C1 segment of cervical spinal cord (tissue), 14 donors: ENCODE measurements at places on chromosomes 16 and 17.

DNA sequence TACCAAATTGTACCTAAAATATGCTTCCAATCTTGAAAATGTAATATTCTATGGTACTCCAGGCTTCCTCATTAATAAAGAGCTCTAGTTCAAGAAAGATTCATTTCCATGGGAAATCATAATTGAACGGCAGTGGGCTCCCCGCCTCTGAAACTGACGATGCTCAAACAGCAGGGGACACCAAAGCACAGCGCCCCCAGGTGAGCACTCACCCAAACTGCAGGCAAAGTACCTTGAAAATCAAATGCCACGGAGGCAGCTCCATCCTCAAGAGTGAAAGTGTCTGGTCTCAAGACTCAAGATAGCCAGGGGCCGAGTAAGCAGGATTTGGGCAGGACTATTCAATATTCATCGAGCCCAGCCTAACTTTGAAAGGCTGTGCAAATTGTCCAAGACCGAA lies 217.4 kb upstream of the TNRC6C start:
- DNase-seq: no peak

DNA sequence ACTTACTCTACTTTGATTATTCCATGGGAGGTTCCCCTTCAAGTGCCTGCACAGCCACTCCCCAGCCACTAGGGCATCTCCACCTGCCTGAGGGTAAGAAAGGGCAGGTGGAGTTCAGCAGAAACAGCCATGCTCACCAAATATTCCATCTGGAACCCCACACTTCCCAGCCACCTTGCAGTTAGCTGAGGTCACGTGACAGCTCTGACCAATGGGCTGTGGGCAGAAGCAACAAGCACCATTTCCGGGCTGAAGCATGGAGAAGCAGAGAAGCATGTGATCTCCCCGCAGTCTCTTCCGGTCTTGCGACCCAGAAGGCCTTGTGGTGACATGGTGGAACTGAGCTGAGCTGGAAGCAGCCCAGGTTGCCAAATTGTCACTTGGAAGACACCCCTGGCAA lies 108.6 kb downstream of the CCT6B start:
- DNase-seq: no peak

DNA sequence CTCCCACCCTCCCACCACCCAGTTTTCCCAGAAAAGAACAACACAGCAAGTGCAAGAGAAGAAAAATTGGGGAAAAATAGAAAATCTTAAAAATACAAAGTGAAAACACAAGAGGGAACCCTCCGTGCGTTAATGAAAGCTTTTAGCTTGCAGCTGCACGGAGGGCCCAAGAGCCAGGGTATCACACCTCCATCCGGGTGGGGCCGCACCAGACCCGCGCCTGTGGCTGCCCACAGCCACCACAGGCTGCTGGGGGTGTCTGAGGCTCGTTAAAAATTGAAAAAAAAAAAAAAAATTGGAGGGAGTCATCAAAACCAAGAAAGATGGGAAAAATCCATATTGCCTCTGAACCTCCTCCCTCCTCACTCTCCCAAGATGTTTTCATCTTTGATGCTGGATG lies 18.6 kb downstream of the ENGASE start:
- no peak for DNase-seq

DNA sequence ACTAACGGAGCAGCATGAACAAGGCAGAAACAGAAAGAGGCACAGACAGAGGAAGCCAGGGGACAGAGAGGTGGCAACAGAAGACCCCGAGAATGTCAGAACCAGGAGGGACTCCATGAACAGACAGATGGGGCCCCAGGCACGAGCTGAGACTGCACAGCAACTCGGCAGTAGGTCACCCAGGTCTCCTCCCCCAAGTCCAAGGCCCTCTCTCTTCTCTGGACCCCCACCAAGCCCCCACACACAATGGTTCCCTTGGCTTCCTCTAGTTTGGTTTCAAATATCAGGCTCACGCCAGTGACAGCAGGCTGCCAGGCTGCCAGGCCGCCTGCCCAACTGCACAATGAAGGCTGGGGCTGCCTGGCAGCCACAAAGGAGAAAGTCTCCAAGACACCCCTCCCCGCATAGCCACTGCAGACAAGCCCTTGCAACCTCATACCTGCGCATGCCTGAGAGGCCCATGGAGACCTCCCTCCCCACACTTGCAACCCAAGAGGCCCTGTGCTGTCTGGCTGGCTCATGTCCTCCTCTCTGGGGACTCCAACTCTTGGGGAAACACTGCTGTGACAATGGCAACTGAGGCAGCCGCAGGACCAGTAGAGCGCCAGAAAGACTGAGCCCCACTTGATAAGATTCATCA lies 54.8 kb downstream of the PIMREG start:
- no peak for DNase-seq

- no peak for DNase-seq
Observed at GRCh38 chr16:16881814-16882213, 502.9 kb downstream of the NPIPA7 start.

DNA sequence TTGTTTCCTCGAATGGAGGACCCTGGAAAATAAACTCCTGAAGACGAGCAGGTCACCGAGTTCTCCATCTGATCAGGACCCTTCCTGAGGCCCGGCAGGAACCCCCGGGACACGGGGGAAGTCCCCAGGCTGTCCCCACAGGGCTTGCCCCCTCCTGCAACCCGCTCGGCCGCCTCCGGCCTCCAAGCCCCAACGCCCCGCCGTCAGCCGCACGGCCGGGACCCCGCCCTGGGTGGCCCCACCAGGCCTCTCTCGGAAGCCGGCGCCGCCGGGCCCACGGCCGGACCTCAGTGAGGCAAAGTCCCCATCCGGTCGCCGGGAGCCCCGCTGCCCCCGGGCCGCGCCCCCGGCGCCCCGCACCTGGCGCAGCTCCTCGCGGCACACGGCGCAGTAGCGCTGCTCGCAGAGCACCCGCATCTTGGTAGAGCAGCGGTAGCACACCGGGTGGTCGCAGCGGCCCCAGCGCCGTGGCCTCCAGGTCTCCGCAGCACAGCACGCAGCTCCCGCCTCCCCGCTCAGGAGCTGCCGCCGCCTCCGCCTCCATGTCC lies 383 bp downstream of the ZNF598 start:
- no peak for DNase-seq

GRCh38 chr17:45997624-45998023 lies 1.4 kb upstream of the STH start:
- no peak for DNase-seq

DNA sequence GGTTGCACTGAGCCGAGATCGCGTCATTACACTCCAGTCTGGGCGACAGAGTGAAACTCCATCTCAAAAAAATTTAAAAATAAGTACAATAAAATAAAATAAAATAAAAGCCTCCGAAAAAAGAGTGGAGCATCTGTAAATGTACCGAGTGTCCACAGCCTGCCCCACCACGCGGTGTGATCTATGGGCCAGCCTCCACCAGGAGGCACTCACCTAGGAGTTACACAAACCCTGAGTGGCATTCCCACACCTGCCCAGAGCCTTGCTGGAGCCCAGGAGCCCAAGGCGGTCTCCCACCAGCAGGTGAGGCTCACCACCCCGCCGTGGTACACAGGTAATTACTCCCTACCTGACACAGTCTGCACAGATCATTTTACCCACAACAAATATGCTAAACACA lies 183.2 kb downstream of the ZNF423 start:
- DNase-seq: no peak

DNA sequence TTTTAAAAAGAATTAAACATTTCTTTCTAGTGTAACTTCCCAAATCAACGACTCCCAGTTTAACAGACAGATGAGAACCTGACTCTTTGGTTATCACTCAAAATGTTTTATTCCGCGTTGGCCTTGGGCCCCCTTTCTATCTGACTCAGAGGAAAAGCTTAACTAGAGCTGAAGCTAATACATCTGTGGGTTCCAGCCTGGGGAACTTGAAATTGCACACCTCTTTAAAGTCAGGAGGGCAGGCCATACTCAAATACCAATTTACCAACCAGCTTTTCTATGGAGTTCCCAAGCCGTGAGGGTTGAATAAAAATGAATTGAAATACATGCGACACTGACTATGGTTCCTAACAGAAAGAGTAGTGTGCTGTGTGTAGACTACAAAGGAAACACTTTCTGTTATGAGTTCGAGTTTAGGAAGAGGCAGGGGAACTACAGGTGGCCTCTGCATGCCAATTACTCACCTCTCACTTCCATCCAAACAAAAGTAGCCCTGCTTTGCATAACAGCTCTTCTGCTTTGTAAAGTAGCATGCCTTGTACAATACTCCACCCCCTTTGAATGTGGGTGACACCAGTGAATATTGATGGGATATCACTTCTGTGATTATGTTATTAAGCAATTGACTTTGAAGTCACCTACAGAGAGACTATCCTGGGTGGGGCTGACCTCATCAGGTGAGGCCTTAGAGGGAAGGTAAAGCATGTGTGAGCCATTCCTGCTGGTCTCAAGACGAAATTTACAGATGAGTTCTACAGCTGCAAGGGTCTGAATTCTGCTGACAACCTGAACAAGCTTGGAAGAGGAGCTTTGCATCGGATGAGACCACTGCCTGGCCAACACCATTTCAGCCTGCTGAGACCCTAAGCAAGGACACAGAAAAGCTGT lies 92.1 kb downstream of the WDR59 start:
- no peak for DNase-seq

DNA sequence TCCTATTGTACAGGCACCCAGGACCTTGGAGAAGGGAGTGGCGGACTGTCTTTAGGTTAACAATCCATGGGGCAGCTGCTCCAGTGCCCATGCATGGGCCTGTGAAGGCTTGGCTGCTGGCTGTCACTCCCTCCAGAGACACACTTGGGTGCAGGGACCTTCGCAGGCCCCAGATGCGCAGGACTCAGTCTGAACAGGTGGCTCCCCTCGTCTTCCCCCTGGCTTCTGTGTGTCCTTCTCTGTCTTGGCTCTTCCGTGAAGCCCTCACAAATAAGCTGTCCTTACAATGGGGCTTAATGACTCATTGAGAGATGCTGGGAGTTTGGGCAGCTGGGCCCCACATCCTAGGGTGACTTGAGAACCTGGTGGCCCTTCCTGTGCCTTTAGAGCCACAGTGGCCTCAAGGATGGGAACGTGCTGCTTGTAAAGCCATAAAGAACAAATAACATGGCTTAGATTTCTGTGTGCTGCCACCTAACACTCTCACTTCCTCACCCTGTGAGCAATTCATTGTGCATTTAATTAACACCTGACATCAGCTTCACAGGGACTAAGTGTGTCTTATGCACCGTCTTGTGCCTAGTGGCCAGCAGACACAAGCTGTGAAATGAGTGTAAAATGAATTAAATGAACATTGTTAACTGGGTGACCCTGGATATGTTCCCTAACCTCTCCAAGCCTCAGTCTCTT lies 340.7 kb downstream of the SNX29 start:
- no peak for DNase-seq

GRCh38 chr16:23365602-23366240 lies 63.6 kb downstream of the SCNN1B start:
- DNase-seq: no peak

DNA sequence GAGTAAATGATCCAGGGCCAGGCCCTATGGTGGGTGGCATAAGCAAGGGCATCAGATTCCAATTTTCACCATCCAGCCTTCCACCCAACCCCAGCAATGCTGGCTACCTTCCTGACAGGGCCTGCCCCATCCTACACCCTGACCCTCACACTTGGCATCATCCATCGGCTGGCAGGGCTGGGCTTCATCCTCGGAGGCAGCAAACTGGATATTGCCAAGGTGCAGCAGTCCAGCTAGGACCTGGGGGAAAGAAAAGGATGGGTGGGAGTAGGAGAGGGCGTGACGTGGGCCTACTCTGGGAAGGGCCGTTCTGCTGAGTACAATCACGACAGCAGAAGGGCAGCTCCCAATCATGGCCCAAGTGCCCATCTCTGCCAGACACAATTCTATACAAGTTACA lies 23.5 kb downstream of the MYO19 start:
- DNase-seq: no peak

- no peak for DNase-seq
Observed at GRCh38 chr17:65013613-65014391, 42.7 kb downstream of the GNA13 start.

DNA sequence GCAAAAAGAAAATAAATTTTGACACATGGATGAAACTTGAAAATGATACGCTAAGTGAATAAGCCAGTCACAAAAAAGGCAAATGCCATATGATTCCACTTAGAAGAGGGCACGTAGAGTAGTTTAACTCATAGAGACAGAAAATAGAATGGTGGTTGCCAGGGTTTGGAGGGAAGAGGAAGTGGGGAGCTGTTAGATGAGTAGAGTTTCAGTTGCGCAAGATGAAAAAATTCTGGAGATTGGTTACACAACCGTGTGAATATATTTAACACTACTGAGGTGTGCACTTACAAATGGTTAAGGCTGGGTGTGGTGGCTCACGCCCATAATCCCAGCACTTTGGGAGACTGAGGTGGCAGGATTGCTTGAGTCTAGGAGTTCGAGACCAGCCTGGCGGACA lies 93.4 kb upstream of the TMEM132E start:
- no peak for DNase-seq

GRCh38 chr16:80752541-80752940 lies 51.9 kb downstream of the CDYL2 start:
- DNase-seq: no peak

DNA sequence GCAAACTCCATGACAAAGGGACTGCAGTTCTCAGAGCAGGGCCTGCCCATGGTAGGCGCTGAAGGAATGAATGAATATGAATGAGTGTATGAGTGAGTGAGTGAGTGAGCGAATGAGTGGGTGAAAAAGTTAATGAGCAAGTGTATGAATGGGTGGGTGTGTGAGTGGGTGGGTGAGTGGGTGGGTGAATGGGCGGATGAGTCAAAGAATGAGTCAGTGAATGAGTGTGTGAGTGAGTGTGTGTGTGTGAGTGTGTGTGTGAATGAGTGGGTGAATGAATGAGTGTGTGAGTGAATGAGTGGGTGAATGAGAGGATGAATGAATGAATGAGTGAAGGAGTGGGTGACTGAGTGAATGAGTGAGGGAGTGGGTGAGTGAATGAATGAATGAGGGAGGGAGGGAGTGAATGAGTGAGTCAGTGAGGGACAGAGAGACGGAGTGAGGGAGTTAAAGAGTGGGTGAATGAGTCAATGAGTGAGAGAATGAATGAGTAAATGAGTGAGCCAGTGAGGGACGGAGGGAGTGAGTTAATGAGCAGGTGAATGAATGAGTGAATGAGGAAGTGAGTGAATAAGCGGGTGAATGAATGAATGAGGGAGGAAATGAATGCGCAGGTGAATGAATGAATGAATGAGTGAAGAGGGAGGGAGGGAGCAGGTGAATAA lies 11.1 kb upstream of the CHMP6 start:
- no peak for DNase-seq

- no peak for DNase-seq
Observed at GRCh38 chr16:56450275-56450985, 702 bp downstream of the NUDT21 start.

GRCh38 chr17:56319531-56319930 lies 166.3 kb downstream of the ANKFN1 start:
- no peak for DNase-seq
